ENCODE measurements at places on chromosomes 12 and 14.

DNA sequence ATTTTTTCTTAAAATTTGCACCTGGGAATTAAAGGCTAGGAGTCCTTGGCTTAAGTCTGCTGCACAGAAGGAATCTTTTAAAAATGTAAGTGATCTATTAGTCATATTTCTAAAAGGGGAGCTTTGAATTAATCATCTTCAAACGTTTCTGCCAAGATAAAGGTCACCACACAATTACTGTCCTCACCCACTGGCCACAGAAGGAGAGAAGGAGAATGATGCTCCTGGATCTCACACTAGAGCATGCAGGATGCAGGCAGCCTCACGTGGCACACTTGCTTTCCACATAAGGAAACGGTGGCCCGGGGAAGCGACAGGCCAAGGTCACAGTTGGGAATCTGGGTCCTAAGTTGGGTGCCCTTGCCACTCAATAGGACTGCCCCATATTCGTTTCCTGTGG is 16.9 kb downstream of the PLEKHG7 start:
- DNase-seq, result no peak

DNA sequence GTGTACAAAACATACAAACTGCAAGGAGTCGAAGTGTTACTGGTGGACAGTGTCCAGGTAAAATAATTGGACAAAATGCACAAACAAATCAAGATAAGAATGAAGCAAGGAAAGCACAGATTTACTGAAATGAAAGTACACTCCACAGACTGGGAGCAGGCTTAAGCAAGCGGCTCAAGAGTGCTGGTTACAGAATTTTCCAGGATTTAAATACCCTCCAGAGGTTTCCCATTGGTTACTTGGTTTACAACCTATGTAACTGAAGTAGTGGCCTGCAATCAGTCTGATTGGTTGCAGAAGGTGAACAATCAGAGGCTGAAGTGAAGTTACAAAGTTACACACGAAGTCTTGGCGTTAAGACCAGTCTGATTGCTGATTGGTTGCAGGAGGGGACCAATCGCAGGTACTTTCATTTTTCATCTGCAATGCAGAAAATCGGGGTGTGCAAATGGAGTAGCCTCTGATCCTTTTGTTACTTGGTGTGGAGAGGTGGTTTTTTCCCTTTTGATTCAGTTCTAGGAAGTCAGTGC is 11.6 kb upstream of the SCN8A start:
- no peak for DNase-seq

- DNase-seq, result peak; percentile 19
Measured at GRCh38 chr14:59511916-59512575, 27.7 kb downstream of the JKAMP start.

DNA sequence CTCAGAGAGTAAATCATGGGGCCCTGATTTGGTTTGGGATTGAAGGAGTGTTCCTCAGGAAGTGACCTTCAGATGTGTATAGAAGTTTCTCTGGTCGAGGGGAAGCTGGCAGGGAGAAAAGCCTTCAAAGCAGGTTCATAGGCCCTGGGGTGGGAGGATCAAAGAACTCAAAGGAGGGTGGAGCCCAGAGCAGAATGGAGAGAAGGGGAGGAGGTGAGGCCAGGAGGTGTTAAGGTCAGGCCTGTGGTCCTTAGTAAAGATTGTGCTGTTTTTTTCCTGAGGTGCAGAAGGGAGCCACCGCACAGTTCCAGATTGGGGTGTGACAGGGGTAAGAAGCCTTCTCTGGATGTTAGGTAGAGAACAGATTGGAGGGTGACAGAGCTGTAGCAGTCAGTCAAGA is 9.7 kb upstream of the CFAP251 start:
- DNase-seq, result no peak

- DNase-seq, result no peak
Measured at GRCh38 chr12:116692605-116693004, 45.3 kb downstream of the SPRING1 start.

DNA sequence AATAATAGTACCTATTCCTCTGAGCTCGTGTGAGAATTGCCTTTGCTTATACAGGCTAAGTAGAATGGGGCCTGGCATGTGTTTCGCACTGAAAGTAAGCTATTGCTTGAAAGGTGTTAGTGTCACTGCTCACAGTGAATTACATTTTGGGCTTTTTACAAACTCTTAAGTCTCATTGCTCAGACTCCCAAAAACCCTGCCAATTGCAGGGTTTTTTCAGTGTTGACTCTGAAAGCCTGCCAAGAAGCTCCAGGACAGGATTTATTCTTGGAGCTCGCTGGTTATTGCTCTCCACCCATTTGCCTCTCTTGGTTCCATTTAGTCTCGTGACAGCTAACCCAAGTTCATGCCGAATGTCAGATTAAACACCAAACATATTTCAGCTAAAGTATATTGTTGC is 39.8 kb downstream of the NOPCHAP1 start:
- DNase-seq, result no peak

Measured in erythroblast (primary cell).